ENCODE measurements at places on chromosomes 3 and 15.

DNA sequence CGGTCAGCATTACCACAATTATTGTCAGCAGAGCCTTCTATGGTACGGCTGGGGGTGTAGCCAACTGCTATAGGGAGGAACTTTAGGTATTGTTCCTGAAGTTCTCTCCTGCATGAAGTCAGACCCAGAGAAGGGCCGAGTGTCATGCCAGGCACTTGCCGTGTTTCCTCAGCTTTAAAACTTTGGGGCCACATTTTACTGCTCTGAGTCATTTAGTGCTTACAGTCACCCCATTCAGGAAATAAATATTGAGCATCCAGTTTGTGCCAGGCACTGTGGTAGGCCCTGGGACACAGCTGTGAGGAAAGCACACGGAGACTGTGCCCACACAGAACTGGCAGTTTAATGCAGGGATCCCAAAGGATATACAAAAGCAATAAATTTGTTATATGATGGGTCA is 54.5 kb upstream of the APEH start:
- no peak for DNase-seq

- DNase-seq, result no peak
Observed at GRCh38 chr15:98567951-98568350, 80.4 kb upstream of the IGF1R start.

- no peak for DNase-seq
Observed at GRCh38 chr15:77455696-77456321, 35.1 kb downstream of the HMG20A start.

- no peak for DNase-seq
Observed at GRCh38 chr15:62760538-62760937, 282.0 kb upstream of the TPM1 start.

- no peak for DNase-seq
Observed at GRCh38 chr3:46942076-46942475, 34.5 kb downstream of the CCDC12 start.

DNA sequence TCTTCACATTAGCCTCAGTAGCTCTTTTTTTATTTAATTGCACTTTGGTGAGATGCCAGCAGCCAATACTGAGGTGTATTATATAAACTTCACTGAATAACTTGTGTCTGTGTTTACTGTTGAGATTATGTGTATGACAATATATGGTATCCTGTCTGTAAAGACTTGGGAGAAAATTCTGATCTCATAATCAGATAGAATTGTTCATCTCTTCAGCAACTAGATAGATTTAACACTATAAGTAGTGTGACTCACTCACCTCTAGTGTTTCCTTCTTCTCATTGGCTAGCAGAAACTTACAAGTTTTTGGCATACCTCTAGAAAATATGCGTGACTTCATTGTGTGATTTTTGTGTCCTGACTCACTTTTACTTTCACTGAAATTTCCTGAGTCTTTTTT is 67.6 kb upstream of the TGFBR2 start:
- no peak for DNase-seq

DNA sequence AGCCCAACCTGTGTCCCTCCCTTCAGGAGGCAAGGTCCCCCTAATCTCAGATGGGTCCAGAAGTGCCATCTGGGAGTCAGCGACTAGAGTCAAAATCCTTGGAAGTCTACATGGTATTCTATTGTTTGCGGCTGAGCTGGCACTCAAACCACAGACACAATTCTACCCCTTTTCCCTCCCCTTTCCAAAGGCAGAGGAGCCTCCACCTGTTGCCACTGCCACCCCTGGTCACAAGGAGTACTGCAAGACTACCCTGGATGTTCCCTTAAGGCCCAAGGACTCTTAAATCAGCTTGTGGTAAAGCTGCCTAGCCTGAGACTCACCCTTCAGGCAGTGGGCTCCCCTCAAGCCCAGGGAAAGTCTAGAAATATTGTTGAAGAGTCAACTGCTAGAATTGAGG is 4.3 kb upstream of the OR5H6 start:
- no peak for DNase-seq

GRCh38 chr3:126084768-126085180 is 850 bp upstream of the SLC41A3 start:
- DNase-seq, result no peak

GRCh38 chr15:79919749-79920511 is 23.1 kb upstream of the MTHFS start:
- no peak for DNase-seq

- DNase-seq, result no peak
Observed at GRCh38 chr3:103052236-103052830, 617.5 kb downstream of the ZPLD1 start.

DNA sequence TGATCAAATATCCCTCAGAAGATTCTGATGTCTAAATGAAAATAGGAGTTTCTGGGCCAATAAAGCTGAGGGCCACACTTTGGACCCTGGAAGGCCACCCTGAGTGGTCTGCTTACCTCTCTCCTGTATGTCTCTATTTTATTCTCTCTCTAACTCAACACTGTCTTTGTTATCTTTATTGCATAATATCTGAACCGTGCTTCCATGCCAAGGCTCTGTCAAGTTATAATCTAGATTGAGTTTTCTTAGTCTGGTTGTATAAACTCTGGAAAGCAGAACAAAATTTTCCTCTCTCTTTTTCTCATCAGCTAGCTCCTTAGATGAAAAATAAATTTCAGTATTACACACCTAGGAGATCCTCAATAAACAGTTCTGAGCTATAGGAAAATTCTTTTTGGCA is 36.2 kb upstream of the ACTL6A start:
- DNase-seq, result no peak

DNA sequence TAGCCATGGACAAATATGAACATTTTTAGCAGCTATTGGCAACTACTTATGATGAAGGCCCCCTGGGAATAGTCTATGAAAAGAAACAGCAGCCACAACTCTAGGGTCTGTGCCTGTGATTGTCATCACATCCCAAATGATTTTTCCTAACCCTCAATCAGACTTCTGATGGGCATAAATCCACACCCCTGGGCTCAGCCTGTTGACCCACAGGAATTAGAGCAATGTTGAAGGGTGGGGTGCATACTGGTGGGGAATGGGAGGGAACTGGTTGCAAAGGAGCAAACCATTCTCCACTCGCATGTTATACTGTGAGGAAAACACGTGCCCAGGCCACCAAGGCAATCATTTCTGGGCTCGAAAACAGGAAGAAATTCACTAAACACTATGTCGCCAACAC is 106.5 kb upstream of the CTNNB1 start:
- DNase-seq, result no peak

DNA sequence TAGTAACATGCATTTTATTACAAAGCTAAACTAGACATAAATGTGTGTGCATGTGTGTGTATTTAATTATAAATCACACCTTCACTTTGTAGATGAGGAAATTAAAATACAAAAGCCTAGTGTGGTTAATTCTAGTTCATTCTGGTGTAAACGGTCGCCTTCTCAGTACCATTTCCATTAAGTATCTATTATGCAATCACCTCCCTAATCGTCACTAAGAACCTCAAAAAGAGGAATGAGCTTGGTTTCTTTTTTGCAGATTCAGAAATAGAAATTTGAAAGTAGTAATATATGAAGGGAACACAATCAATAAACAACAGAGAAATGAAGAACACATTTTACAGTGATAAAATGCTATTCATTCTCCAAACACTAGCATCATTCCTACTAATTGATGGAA is 233.2 kb downstream of the ZBBX start:
- DNase-seq, result no peak

DNA sequence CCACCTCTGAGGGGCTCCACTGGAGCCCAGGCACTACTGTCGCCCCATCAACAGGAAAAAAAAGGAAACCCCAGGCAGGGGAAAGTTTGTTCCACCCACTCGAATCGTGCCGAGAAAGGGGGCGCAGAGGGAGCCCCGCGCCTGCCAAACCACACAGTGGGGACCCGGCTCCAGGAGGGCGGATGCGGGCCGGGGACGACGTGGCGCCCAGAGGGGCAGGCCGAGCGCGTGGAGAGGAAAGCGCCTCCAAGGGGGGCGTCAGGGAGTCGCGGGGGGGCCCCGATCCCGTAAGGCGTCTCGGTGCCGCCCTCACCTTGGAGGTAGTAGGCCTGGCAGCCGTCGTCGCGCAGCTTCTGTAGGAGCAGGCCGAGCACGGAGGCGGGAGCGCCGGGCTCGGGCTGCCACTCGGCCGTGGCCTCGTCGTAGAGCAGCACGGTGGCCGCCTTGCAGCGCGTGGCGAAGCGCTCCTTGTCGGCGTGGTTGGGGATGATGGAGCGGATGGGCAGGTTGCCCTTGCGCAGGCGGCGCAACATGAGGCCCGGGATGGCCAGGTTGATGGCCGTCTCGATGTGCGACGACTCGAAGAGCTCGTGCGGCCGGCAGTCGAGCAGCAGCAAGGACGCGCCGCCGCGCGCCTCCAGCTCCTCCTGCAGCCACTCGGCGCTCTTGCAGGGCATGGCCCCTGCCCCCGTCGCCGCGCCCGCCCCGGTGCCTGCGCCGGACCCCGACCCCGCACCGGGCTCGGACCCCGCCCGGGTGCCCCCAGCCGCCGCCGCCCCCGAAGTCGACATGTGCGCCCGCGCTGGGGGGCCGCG is 627 bp downstream of the DUSP7 start:
- DNase-seq, result no peak

GRCh38 chr3:48409291-48410201 is 20.3 kb downstream of the PLXNB1 start:
- no peak for DNase-seq

- no peak for DNase-seq
Observed at GRCh38 chr3:196268284-196269163, 19.0 kb downstream of the PCYT1A start.

- no peak for DNase-seq
Observed at GRCh38 chr3:99651531-99651930, 13.1 kb downstream of the COL8A1 start.

GRCh38 chr15:34223904-34224596 is 766 bp upstream of the EMC4 start:
- DNase-seq, result no peak

- peak; percentile 26 for DNase-seq
Observed at GRCh38 chr15:66595931-66596545, 30.2 kb upstream of the LCTL start.

- DNase-seq, result no peak
Observed at GRCh38 chr15:48010316-48010715, 110.5 kb upstream of the SLC24A5 start.

DNA sequence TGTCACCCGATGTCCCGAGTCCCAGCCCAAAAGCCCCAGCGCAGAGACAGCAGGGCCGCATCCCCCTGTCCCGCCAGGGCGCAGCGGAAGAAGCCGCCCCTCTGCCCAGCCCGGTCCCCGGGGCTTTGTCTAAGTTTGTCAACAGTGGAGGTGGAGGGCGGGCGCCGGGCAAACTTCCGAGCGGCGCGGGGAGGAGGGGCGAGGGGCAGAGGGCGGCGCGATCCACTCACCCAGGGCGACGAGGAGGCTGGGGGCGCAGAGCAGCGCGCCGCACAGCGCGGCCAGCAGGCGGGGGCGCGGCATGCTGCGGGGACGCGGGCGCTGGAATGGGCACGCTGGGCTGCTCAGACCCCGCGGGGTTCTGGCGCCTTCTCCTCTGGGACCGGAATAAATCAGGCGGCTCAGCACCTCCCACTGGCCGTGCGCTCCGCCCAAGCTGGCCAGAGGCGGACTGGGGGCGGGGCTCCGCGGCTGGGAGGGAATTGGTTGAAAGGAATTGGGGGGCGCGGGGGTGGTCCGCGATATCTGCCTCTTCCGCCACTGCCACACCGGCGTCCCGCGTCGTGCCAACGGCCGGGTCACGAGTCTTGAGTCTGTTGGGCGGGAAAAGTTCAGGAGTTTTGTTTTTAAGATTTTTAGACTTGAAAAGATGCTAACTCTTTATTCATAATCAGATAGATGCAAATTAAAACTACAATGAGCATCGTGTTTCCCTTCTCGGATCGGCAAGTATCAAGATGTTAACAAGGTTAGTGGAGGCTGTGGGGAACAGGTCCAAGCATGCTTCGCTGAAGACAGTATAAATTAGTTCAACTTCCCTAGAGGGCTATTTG is at the start of gene MFGE8:
TSS of gene MFGE8 (minus strand) at position 363 of the 833 bp plus-strand sequence. CDS start at position 303, 60 bp downstream.
- no peak for DNase-seq

GRCh38 chr15:37204692-37205091 is 104.3 kb upstream of the MEIS2 start:
- no peak for DNase-seq

DNA sequence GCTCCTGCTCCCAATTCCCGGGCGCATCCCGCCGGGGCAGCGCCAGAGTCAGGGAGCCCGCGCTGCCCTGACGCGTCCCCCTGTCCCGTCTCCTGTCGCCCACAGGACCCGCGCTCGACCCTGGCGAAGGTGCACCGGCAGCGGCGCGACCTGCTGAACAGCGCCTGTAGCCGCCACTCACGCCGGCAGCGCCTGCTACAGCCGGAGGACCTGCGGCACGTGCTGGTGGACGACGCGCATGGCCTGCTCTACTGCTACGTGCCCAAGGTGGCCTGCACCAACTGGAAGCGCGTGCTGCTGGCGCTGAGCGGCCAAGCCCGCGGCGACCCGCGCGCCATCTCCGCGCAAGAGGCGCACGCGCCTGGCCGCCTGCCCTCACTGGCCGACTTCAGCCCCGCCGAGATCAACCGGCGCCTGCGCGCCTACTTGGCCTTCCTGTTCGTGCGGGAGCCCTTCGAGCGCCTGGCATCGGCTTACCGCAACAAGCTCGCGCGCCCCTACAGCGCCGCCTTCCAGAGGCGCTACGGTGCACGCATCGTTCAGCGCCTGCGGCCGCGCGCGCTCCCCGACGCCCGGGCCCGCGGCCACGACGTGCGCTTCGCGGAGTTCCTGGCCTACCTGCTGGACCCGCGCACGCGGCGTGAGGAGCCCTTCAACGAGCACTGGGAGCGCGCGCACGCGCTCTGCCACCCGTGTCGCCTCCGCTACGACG is 16.9 kb downstream of the C3orf22 start:
- DNase-seq, result no peak

- no peak for DNase-seq
Observed at GRCh38 chr15:63040954-63041353, 1.6 kb upstream of the TPM1 start.

DNA sequence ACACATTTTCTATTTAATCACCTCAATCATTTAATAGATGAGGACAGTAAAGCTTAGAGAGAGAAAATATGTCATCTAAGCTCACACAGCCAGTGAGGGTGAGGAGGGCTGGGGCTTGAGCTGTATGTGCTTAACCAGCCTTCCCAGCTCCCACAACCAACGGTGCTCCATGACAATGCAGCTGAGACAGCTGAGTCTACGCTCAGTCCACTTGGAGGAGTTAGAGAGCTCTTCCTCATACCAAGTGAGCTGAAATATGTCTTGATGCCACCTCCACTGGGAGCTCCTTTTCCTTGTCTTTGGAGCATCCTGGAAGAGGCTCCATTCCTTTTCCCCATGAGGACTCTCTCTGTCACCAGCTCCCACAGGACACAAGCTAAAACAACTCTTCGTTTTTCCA is 9.3 kb downstream of the HOMER2 start:
- DNase-seq, result no peak

GRCh38 chr3:17094551-17094950 is 209.8 kb downstream of the PLCL2 start:
- DNase-seq, result no peak

DNA sequence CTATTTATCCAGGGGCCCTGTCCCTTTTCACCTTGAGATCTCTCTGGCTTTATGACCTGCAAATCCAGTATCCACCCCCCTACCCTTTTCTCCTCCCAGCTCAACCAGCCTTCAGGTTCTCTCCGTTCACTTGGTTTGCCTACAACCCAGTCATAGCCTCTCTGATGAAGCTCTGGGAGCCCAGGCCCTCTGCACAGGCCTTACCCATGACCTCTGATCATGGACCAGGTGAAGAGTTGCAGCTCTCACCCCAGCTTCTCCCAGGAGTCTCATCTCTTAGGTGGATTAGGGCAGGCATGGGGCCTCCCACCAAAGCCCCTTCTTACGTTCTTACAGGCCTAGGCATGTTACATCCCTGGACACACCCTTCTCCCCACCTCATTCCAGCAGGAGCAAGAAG is 59.8 kb downstream of the EXOG start:
- DNase-seq, result no peak

GRCh38 chr15:66655997-66656396 is 46.0 kb upstream of the SMAD6 start:
- DNase-seq, result no peak

Measured in NCI-H1417 treated with DMSO at 0.1 percent for 48 hours (cell line).